Activated naive CD4-positive, alpha-beta T cell treated with anti-CD3 and anti-CD28 coated beads, Interleukin-2, amount 50 U/mL, for 72 hours (primary cell): ENCODE measurements at places on chromosomes 2 and 18. TPM values are rescaled to one million over a fixed set of nuclear protein-coding genes. Genes with fewer than 3 reads are reported as not detected.

SERPINB11 gene
- not detected for total RNA-seq

CKAP2L gene
- 55.6 TPM for total RNA-seq

PNKD gene
- total RNA-seq = 25.1 TPM

LRRTM4 gene
- not detected for total RNA-seq

MBP gene
- 60.0 TPM for total RNA-seq

CTAGE1 gene
- total RNA-seq = not detected

CRYBA2 gene
- not detected for total RNA-seq
